SK-N-SH (cell line): ENCODE measurements at places on chromosomes 16 and 17. TPM values are rescaled to one million over a fixed set of nuclear protein-coding genes. Genes with fewer than 3 reads are reported as not detected.

DNA sequence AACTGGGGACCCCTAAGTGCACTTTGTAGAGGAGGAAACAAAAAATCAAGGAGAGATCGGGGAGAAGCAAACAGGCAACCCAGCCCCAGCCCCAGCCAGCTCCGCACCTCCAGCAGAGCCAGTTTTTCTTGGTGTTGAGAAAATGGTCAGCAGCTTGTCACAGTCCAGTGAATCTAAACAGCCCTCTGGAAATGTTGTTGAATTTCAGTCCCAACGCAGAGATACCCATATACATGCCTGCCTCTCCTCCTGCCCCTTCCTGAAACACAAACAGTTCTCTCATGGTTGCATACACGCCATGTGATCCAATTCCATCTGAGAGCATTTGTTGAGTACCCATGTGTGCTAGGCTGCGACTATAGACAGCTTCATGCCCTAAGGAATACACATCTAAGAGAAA is 42.4 kb upstream of the LHX1 start:
- H3K36me3 ChIP-seq: no peaks in the 10 kb centered on the region
- no peak overlapping the region for H3K27ac ChIP-seq
- H3K4me1 ChIP-seq: no peaks in the 10 kb centered on the region
- no peak for DNase-seq
- no peak overlapping the region for H3K4me3 ChIP-seq

- no peak for DNase-seq
- H3K27ac ChIP-seq: peak overlapping the region; percentile 30; the same call in 1 of the 2 replicates
- H3K27me3 ChIP-seq: no peaks in the 10 kb centered on the region
- peaks cover 11% of the 10 kb centered on the region; the same call in 1 of the 2 replicates for H3K36me3 ChIP-seq
Measured at GRCh38 chr17:4837471-4838308, 4.5 kb downstream of the MINK1 start.

GRCh38 chr17:50909765-50910605 is 43.8 kb upstream of the TOB1 start:
- no peaks in the 10 kb centered on the region for H3K27me3 ChIP-seq
- H3K4me1 ChIP-seq: peaks cover 22% of the 10 kb centered on the region; the same call in 1 of the 2 replicates
- no peak overlapping the region for H3K4me3 ChIP-seq
- no peak for DNase-seq
- no peak overlapping the region for H3K27ac ChIP-seq

The KRT36 gene
- not detected in 2 replicates for polyA plus RNA-seq

The ADAD2 gene
- not detected in 2 replicates for polyA plus RNA-seq

The PABPN1L gene
- polyA plus RNA-seq: not detected in 2 replicates

DNA sequence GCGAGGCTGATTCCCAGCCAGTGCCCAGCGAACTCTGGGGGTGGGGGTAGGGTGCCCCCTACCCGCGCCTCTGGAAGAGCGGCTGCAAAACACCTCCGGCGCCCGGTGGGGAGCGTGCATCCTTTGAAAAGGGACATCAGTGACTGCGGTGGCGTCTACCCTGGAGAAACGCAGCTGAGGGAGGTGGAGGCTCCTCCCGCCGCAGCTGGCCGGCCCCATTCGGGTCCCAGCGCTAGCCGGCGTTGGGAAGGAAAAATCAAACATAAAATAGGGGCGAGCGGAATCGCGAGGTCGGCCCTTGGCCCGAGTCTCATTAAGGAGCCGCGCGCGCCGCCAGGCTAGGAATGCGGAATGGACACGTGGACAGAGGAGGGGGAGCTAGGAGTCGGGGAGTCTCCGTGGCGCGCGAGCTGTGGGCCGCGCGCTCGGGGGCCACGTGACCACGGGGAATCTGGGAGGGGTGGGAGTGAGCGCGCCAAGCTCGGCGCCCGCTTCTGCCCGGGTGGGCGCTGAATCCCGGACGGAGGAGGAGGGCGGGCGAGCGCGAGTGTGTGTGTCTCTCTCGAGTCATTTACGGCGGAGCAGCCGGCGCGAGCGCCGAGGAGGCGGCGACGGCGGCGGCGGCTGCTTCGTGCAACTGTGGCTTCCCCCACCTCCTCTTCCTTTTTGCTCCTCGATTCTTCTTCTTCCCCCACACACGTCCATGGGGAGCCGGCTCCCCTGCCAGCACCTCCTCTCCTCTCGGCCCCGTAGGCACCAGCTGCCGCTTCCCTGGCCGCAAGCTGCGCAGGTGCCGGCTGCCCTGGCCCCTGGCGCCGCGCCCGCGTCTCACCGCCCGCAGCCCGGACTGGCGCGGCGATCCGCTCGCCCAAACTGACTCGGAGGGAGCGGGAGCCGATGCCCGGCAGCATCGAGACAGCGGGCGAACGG is at the start of gene TMEM132E:
Gene TMEM132E, plus strand, starts transcription at position 566 of the 930 bp plus-strand sequence. CDS start 1,495 bp downstream, outside the sequence.
- no peak within 1 kb of the TSS for H3K27ac ChIP-seq
- DNase-seq: peak; percentile 75
- no peaks in the 10 kb centered on the region for H3K4me1 ChIP-seq

- DNase-seq: no peak
- H3K36me3 ChIP-seq: no peaks in the 10 kb centered on the region
- H3K4me3 ChIP-seq: no peak overlapping the region
- H3K27ac ChIP-seq: no peak overlapping the region
Measured at GRCh38 chr17:40522250-40522960, 21.0 kb upstream of the TNS4 start.

DNA sequence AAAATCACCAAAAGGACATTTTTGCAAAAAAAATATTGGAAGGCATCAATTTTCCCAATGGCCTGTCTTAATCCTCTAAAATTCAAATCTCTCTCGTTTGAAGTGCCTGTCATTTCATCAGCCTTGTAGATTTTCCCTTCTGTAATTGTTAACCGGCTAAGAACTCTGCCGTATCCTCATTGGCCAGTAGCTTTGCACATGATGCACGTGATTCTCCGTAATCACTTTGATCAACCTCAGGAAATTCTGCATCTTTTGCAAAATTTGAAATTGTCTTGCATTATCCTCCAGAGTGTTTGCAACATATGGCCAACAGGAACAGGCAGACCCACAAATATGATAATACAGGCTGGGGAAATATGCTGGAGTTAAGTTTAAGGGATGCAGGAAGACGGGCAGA is 184.2 kb upstream of the RPL38 start:
- no peaks in the 10 kb centered on the region for H3K27me3 ChIP-seq
- no peak for DNase-seq
- peaks cover 2% of the 10 kb centered on the region; the same call in 1 of the 2 replicates for H3K4me1 ChIP-seq

DNA sequence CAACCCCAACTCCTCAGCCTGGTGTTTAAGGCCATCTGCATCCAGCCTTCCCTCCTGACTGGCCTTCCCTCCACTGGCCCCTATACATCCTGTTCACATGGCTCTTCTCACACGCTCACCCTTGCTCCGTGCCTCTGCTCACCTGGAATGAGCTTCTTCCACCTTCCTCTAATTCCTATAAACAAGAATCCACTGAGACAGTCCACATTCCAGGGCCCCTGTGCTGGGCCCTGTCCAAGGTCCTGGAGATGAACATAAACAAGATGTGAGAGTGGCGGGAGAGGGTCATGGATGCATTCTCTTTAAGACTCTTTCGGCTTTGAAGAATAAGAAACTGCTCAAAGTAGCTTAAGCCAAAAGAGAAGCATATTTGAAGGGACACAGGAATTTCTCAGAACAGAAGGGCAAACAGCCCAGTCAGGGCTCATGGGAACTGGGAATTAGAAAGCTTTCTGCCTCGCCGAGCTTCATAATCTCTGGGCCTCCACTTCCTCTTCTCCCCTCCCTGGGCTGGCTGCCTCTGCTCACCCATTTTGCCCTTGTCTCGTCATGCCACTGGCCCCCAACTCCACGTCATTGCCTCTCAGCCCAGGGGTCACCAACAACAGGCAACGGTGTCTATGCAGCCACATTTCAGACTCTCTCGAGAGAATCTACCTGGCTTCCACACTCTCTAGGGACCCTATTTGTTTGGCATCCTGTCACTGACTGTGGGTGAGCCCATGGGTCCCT is 13.5 kb downstream of the SPPL2C start:
- peaks cover 12% of the 10 kb centered on the region; the same call in 1 of the 2 replicates for H3K4me1 ChIP-seq
- H3K27ac ChIP-seq: no peak overlapping the region
- H3K27me3 ChIP-seq: 0 out of 2 replicates have a peak, but pooled peaks cover 8% of the 10 kb centered on the region
- no peak for DNase-seq
- H3K36me3 ChIP-seq: no peaks in the 10 kb centered on the region

DNA sequence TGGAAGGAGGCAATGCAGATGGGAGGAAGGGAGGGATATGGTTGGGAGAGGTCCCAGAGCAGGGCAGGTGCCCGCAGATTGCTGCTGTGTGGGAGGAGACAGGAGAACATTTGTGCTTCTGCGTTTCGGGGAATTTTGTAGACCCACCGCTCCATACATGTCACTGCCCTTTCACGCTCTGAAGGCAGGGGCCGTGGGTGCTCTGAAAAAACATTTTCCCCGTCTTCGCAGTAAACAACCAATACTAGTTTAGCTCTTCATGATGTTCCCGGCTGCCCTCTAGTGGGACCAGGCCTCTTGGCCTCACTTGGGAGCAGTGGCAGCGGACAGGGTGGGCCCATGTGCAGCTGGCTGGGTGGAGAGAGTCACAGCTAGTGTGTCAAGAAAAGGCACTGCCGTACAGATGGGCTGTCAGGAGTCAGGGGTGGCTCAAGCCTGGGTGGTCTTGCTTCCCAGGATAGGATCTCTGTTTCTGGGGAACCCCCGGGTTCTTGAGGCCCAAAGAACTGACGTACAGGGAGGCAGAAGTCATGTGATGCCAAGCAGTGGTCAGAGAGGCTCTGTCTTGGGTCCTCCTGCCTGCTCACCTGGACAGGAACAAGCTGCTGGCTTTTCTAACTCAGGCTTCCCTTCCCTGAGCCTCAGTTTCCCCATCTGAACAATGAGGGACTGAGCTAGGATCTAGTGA is 46.5 kb upstream of the CPNE2 start:
- no peaks in the 10 kb centered on the region for H3K27me3 ChIP-seq
- DNase-seq: peak; percentile 64
- H3K36me3 ChIP-seq: no peaks in the 10 kb centered on the region
- no peak overlapping the region for H3K4me3 ChIP-seq
- H3K4me1 ChIP-seq: no peaks in the 10 kb centered on the region

DNA sequence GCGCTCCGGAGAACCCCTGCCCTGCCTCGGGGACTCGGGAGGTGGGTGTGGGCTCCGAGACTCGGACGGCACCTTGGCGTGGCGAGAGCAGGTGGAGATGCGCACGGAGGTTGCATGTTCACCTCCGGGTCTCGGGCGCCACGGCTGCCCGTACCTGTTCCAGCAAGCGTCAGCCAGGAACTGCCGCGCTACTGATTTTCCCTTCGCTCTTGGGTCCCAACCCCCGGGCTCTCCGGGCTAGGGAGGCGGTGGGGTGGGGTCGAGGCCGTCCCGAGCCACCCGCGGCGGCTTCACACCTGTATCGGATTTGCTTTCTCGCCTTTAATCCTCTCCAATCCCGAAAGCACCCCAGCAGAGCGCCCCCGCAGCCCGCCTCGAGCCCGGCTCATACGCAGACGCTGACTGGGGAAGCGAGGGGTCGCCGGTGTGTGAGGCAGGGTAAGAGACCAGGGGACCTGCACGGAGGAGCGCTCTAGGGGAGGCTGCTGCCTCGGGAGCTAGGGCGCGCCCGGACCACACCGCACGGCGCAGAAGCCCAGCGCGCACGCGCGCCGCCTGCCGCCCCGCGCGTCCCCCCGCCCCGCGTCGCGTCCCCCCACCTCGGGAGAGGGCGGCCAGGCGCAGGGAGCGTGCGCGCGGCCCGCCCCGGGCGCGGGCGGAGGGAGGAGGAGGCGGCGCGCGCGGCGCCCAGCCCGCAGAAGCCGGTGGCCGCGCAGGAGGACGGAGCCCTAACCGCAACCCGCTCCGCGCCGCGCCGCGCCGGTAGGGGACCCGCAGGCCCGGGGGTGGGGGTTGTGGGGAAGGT is at the start of gene DUSP14:
Gene DUSP14, plus strand, starts transcription at position 695 of the 805 bp plus-strand sequence. CDS start 22,382 bp downstream, outside the sequence.
- no peaks in the 10 kb centered on the region for H3K36me3 ChIP-seq
- H3K4me1 ChIP-seq: peaks cover 17% of the 10 kb centered on the region
- H3K4me3 ChIP-seq: peak within 1 kb of the TSS; percentile 83
- DNase-seq: peak; percentile 99
- no peaks in the 10 kb centered on the region for H3K27me3 ChIP-seq

The NDRG4 gene
- polyA plus RNA-seq: 46.2 and 52.0 TPM in 2 replicates

The AIPL1 gene
- polyA plus RNA-seq: not detected in 2 replicates

DNA sequence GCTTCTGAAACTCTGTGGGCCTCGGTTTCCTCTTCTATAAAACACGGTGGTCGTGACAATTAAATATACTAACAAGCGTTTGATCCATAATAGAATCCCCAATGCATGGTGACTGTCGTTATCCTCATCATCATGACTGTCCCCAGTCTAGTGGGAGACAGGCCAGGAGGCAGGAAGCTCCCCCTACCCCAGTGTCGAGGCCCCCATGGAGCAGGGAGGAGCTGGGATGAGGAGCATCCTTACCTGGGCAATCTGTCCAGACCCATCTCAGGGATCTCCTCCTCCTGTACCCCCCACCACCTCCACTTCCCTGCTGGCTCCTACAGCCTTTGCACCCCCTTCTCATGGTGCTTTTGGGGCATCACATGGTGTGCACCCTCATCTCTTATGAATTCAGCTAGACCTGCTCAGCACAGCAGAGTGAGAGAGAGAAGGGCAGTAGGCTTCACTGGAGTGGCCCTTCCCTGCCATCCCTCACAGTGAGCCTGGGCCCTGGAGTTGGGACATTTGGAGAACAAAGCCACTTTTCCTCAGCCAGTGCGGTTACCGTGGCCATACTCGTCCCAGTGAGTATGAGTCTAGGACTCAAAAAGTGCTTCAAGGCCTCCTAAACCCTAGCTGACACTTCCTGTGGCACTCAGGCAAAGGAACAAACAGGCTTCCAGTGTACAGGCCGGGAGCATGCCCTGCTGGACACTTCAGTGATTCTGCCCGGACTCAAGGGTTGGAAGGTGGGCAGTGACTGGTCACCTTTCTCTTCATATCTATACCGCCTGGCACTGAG is 148.6 kb downstream of the CLEC16A start:
- peaks cover 12% of the 10 kb centered on the region for H3K4me1 ChIP-seq
- no peak overlapping the region for H3K27ac ChIP-seq
- no peaks in the 10 kb centered on the region for H3K36me3 ChIP-seq

DNA sequence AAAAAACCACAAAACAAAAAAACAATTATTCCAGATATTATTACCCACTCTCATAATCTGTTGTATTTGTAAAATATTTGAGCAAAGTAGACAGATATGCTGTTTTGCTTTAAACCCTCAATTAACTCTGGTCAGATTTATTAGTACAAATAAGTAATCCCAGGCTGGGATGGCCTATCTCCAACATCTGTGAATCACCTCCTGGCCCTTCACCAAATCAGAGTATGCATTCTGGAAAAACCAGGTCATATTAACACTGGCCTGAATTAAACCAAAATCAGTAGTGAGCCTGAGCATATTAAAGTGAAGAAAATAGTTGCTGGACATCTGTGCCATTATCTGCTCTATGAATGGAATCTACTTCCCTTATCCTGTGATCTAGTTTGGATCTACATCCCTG is 41.0 kb downstream of the STAT3 start:
- H3K27ac ChIP-seq: peak overlapping the region; percentile 86
- no peaks in the 10 kb centered on the region for H3K27me3 ChIP-seq
- peaks cover 3% of the 10 kb centered on the region; the same call in 1 of the 2 replicates for H3K4me1 ChIP-seq
- no peak overlapping the region for H3K4me3 ChIP-seq

DNA sequence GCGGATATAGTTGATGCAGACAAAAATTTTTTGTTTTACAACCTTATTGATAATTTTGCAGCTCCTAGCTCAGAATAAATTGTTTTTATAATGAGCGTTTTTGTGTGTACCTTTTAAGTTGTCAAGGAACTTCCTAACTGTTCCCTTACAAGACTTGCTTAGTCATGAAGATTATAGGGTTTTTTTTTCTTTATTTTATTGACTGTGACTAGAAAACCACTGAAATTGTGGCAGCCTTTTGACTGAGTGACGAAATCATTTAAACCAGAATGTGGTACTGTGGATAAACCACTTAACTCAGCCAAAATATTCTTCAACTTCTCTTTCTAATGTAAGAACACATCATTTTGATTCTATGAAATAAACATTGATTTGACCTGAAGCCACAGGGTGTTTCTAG is 40.8 kb upstream of the VPS4A start:
- no peak for DNase-seq
- H3K4me1 ChIP-seq: peaks cover 6% of the 10 kb centered on the region
- no peak overlapping the region for H3K27ac ChIP-seq
- H3K4me3 ChIP-seq: no peak overlapping the region
- H3K36me3 ChIP-seq: peaks cover 3% of the 10 kb centered on the region
- H3K27me3 ChIP-seq: no peaks in the 10 kb centered on the region
